Osteocyte (in vitro differentiated cells): ENCODE measurements at places on chromosomes 6 and 20. TPM values are rescaled to one million over a fixed set of nuclear protein-coding genes. Genes with fewer than 3 reads are reported as not detected.

The LKAAEAR1 gene
- total RNA-seq = not detected in 2 replicates

The ALDH8A1 gene
- 0.30 and 0.42 TPM in 2 replicates for total RNA-seq

The OVOL2 gene
- total RNA-seq = not detected in 2 replicates

The NDRG3 gene
- total RNA-seq = 32.2 and 33.5 TPM in 2 replicates

The GPLD1 gene
- 1.9 and 2.4 TPM in 2 replicates for total RNA-seq

GRCh38 chr6:72755752-72756151, 133.9 kb downstream of the KCNQ5 start:
- peaks cover 33% of the 10 kb centered on the region for H3K4me1 ChIP-seq
- H3K27me3 ChIP-seq = no peaks in the 10 kb centered on the region
- DNase-seq = no peak
- no peaks in the 10 kb centered on the region for H3K36me3 ChIP-seq

DNA sequence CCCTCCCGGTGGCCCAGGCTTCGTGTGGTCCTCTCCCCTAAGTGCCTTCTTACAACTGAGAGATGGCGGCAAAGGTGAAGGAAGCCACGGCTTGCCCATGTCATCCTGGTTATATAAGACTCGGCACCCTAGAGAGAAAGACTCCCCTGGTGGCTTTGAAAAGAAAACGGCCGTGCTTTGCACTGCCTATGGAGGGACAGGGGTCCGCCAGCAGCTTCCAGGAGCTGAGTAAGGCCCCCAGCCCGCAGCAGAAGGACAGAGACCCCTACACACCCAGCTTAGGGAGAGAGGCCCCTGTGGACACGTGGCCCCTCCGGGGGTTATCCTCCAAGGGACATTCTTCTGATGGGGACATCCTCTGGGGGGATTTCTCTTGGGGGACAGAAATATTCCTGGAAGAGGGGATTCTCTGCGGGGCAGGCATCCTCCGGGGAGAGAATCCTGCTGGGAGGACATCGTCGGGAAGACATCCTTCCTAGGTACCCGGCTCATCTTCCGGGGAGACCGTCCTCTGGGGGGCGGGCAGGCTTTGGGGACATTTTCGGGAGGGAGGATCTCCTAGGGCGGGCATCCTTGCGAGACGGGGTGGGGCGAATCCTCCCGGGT, 511 bp upstream of the OGFR start:
- peak overlapping the region; percentile 74 for H3K4me3 ChIP-seq
- no peaks in the 10 kb centered on the region for H3K27me3 ChIP-seq
- H3K4me1 ChIP-seq = peaks cover 23% of the 10 kb centered on the region

DNA sequence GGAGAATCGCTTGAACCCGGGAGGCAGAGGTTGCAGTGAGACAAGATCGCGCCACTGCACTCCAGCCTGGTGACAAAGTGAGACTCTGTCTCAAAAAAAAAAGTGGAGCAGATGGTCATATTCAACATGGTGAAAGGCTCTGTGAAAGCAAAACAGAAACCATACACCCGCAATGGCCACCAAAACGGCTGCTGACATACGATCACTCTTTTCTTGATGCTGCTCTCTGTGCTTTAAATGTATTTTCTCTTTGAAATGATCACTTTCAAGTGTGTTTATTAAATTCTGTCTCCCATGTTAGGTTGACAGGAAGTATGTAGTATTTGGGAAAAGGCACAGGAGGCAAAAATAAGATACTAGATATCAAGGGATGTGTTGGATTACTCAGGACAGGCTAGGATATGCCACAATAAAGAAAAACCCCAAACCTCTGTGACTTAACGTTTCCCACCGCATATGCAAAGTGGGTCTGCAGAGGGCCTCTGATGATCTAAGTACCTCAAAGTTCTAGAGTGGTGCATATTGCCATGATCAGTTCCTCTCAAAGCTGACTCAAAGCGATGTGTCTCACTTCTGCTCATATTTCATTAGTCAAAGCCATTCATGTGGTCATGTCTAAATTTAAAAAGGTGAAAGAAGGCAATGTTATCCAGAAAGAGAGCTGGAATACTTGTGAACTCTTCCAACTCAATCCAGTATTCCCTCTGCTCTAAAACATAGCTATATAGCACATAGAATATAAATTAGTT, 155.1 kb upstream of the SOX4 start:
- no peaks in the 10 kb centered on the region for H3K36me3 ChIP-seq
- no peak overlapping the region for H3K27ac ChIP-seq
- no peak for DNase-seq
- H3K4me1 ChIP-seq = no peaks in the 10 kb centered on the region

DNA sequence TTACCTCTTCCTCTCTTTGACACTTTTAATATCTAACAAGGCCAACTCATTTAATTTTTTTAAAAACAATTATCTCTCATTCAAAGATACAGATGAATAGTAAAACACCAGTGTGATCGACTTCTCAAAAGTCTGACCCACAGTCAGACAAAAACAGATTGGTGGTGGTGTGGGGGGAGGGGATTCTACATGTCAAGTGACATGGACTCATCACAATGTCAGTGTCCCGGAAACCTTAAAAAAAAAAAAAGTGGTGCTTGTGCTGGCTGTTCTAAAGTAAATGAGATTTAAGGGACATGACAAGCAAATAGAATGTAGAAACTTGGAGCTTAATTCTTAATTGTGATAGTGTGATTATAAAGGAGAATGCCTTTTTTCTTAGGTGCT, 16.3 kb upstream of the RFPL4B start:
- H3K27ac ChIP-seq = peak overlapping the region; percentile 74
- no peak overlapping the region for H3K4me3 ChIP-seq
- peaks cover 9% of the 10 kb centered on the region for H3K36me3 ChIP-seq
- peaks cover 41% of the 10 kb centered on the region for H3K4me1 ChIP-seq
- H3K27me3 ChIP-seq = no peaks in the 10 kb centered on the region
- DNase-seq = no peak

DNA sequence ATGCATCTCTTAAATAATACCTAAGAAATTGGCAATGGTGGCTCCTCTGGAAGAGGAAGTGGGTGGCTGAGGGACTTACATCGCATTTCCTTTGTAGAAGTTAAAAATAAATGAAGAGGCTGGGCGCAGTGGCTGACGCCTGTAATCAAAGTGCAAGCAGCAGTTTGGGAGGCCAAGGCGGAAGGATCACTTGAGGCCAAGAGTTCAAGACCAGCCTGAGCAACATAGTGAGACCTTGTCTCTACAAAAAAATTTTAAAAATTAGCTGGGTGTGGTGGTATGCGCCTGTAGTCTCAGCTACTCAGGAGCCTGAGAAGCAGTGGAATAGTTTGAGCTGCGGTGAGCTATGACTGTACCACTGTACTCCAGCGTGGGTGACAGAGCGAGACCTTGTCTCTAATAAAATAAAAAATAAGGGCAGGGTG, 12.2 kb upstream of the NCOA3 start:
- H3K36me3 ChIP-seq = no peaks in the 10 kb centered on the region
- no peaks in the 10 kb centered on the region for H3K27me3 ChIP-seq
- H3K27ac ChIP-seq = no peak overlapping the region
- peaks cover 36% of the 10 kb centered on the region for H3K4me1 ChIP-seq
- DNase-seq = no peak

GRCh38 chr6:111661541-111662061, 55.9 kb upstream of the TRAF3IP2 start:
- DNase-seq = no peak
- no peak overlapping the region for H3K4me3 ChIP-seq
- H3K27ac ChIP-seq = no peak overlapping the region
- peaks cover 41% of the 10 kb centered on the region for H3K4me1 ChIP-seq
- peaks cover 10% of the 10 kb centered on the region for H3K36me3 ChIP-seq
- H3K27me3 ChIP-seq = no peaks in the 10 kb centered on the region

DNA sequence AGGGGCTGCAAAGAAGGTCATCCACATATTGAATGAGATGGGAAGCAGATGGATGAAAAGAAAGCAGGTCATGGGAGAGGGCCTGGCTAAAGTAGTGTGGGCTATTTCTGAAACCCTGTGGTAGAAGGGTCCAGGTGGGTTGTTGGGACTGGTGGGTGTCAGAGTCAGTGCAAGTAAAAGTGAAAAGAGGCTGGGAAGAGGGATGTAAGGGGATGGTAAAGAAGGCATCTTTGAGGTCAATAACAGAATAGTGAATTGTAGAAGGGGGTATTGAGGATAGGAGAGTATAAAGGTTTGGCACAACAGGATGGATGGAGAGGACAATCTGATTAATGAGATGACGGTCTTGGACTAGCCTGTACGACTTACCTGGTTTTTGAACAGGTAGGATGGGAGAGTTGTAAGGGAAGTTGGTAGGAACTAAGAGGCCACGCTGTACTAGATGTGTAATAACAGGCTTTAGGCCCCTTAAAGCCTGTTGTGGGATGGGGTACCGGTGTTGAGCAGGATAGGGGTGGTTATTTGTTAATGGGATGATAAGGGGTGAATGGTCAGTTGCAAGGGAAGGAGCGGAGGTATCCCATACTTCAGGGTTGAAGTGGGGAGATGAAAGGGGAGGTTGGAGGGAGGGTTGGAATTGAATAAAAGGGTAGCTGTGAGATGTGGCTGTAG, 748.9 kb upstream of the ADGRB3 start:
- no peaks in the 10 kb centered on the region for H3K36me3 ChIP-seq
- H3K27ac ChIP-seq = no peak overlapping the region

GRCh38 chr6:81265106-81265505, 487.4 kb downstream of the TENT5A start:
- no peaks in the 10 kb centered on the region for H3K36me3 ChIP-seq
- no peak for DNase-seq
- H3K27me3 ChIP-seq = peaks cover 11% of the 10 kb centered on the region
- peak overlapping the region; percentile 67 for H3K4me3 ChIP-seq

DNA sequence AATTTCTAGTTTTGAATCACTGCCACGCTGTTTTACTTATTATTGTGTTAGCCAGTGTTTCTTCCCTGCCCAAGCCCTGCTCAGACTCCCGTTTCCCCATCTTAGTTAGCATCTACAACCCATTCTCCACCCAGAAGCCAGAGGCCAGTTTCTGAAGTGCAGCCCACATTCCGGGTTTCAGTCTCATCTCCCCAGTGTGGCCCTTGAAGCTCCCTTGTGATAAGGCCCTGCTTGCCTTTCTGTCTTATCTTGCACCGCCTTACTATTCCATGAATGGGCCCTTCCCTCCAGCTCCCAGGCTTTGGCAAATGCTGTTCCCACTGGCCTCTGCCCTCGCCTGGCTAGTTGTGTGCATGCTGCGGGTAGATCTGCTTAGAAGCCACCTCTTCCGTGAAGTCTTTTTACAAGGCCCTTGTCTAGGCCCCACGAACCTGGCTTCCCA, 41.1 kb downstream of the TOX2 start:
- no peak for DNase-seq
- peaks cover 5% of the 10 kb centered on the region for H3K27me3 ChIP-seq
- peaks cover 14% of the 10 kb centered on the region for H3K4me1 ChIP-seq

DNA sequence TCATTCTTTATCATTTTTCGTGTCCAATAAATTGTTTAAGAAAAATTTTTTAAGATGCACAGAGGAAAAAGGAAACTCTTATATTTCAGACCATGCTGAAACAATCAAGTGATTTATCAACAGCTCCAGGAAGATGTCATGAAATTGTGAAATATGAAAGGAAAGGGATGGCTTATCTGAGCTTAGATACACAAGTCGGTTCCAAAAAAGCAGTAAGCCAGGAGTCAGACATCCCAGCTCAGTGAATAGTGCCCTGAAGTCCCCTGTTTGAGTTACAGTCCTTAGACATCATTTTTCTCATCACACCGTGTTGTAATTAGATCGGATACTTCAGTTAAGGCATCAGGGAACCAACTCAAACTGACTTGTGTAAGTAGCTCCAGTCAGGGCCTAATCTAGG, 91.0 kb upstream of the SSTR4 start:
- H3K4me3 ChIP-seq = no peak overlapping the region
- no peaks in the 10 kb centered on the region for H3K36me3 ChIP-seq

- peaks cover 3% of the 10 kb centered on the region for H3K27me3 ChIP-seq
- H3K4me3 ChIP-seq = peak overlapping the region; percentile 83
- H3K27ac ChIP-seq = peak overlapping the region; percentile 83
- H3K36me3 ChIP-seq = no peaks in the 10 kb centered on the region
Measured at GRCh38 chr6:169789944-169790927, 38.8 kb downstream of the ERMARD start.

GRCh38 chr6:22789315-22789714, 219.9 kb downstream of the HDGFL1 start:
- H3K27me3 ChIP-seq = no peaks in the 10 kb centered on the region
- H3K4me1 ChIP-seq = peaks cover 14% of the 10 kb centered on the region
- H3K4me3 ChIP-seq = no peak overlapping the region
- H3K36me3 ChIP-seq = peaks cover 3% of the 10 kb centered on the region
- H3K27ac ChIP-seq = no peak overlapping the region

- H3K36me3 ChIP-seq = no peaks in the 10 kb centered on the region
- DNase-seq = no peak
- no peaks in the 10 kb centered on the region for H3K4me1 ChIP-seq
- no peaks in the 10 kb centered on the region for H3K27me3 ChIP-seq
- H3K4me3 ChIP-seq = no peak overlapping the region
- no peak overlapping the region for H3K27ac ChIP-seq
Measured at GRCh38 chr6:156109713-156110112, 654.1 kb upstream of the NOX3 start.

DNA sequence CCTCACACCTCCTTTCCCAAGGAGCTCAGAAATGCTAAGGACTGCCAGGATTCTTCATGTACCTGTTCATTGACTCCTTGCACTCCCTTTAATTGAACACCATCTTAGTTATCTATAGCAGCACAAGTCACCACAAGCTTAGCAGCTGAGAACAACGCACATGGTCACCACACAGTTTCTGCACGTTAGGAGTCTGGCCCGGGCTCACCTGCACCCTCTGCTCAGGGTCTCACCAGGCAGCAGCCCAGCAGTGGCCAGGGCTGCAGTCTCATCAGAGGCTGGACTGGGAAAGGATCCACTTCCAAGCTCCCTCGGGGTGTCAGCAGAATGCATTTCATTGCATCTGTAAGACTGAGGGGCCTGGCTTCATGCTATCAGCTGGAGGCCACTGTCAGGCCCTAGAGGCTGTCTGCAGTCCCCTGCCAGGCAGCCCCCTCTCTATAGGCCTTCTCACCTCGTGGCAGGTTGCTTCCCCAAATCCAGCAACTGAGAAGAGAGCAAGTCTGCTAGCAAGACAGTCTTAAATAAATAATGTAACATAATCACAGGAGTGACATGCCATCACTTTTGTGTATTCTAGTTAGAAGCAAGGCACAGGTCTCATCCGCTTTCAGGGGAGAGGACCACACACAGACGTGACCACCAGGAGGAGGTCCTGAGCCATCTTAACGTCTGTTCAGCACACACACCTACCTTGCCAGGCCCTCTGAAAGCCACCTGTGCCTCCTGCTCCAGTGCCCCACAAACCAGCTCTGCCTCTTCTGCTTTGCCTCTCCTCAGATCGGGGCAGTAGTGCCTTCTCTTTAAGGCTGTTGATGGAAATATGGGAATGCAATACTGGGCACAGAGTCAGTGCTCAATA, 165.2 kb upstream of the CST7 start:
- DNase-seq = no peak
- peaks cover 6% of the 10 kb centered on the region for H3K4me1 ChIP-seq
- no peaks in the 10 kb centered on the region for H3K27me3 ChIP-seq
